ENCODE measurements at places on chromosomes 6 and 20.

- no peak for DNase-seq
These were observed 98.0 kb downstream of the EYA2 start for GRCh38 chr20:46992640-46993035.

- DNase-seq, result no peak
These were observed 18.3 kb downstream of the RAET1L start for GRCh38 chr6:150006961-150007464.

- no peak for DNase-seq
These were observed 12.1 kb upstream of the CHRNA4 start for GRCh38 chr20:63372971-63373885.

- no peak for DNase-seq
These were observed 68.7 kb downstream of the COL19A1 start for GRCh38 chr6:69935079-69935478.

- no peak for DNase-seq
These were observed 40.2 kb upstream of the PXDC1 start for GRCh38 chr6:3791526-3792203.

DNA sequence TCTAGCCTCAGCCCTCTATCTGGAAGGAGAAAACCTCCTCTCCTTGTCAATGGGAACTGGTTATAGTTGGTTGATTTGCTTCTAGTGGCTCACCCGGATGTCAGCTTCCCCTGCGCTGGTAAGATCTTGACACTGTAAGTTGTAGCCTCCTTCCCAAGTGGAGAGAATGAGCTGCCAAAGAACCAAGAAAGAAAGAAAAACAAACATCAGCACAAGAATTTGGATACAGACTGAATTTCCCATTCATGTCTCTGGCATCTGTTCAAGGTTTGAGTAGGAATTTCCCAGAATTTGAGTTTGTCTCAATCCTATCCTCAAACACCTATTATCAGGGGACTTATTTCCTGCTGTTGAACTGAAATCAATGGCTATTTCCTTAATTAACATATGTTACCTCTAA, 44.1 kb downstream of the ELOVL2 start:
- DNase-seq, result no peak

GRCh38 chr6:138404666-138405337, 779 bp downstream of the HEBP2 start:
- DNase-seq, result peak; percentile 25

DNA sequence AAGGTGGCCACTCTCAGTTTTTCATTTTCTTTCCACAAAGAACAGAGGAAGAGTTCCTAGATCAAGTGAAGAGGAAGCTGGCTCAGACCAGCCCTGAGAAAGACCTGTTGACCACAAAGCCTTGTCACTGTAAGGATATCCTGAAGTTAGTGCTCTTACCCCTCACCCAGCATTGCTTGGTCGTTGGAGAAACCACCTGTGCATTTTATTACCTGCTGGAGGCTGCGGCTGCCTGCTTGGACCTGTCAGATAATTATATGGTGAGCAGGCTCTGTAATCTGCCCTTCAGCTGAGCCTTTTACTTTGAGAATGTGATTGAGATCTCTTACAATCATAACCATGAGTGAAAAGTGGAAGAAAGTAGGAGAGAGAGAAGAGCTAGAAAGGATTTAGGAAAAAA, 21.9 kb downstream of the TREML1 start:
- no peak for DNase-seq
